ENCODE measurements at places on chromosomes 7 and 10.

- H3K4me1 ChIP-seq = peaks cover 47% of the 10 kb centered on the region
- no peak overlapping the region for H3K4me3 ChIP-seq
- peak overlapping the region; percentile 78 for H3K27ac ChIP-seq
- H3K36me3 ChIP-seq = peaks cover 45% of the 10 kb centered on the region
Measured at GRCh38 chr10:14507176-14507575, 176.5 kb upstream of the FRMD4A start.

DNA sequence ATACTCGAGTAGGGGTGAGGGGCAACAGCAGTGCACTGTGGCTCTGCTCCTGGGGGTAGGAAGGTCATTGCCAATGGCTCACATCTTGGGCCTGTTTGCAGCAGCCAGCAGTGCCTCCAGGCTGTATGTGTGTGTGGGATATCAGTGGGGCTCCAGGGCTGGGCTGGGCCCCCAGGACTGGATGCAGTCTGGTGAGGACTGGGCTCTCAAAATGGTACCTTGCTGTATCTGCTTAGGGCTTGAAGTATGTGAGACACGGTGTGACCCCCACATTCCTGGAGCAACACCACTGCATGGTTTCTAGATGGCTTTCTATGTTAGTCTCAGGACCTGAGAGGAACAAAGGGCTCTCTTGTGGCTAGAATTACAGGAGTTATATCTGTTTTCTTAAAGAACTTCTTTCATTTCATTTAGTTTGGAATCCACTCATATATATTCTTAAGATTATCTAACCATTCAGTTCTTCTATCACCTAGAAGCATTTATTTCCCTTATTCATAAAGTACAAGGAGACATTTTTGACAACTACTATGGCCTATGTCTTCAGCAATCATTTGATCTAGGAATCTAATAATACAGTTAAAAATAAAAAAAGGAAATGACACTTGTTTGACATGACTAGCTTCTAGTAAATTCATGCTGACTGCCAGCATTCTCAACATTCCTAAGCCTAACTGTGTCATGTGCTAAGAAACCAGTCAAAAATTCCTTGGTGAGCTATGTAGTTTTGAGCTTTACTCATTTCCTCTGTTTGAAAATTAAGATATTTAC, 443.2 kb upstream of the SEMA3A start:
- no peaks in the 10 kb centered on the region for H3K27me3 ChIP-seq
- no peak overlapping the region for H3K27ac ChIP-seq
- H3K36me3 ChIP-seq = no peaks in the 10 kb centered on the region
- DNase-seq = no peak
- no peak overlapping the region for H3K4me3 ChIP-seq
- H3K4me1 ChIP-seq = no peaks in the 10 kb centered on the region

GRCh38 chr10:101749047-101750016, 26.6 kb downstream of the FGF8 start:
- H3K27me3 ChIP-seq = peaks cover 15% of the 10 kb centered on the region
- H3K4me3 ChIP-seq = no peak overlapping the region
- no peak overlapping the region for H3K27ac ChIP-seq
- no peaks in the 10 kb centered on the region for H3K36me3 ChIP-seq
- no peaks in the 10 kb centered on the region for H3K4me1 ChIP-seq

DNA sequence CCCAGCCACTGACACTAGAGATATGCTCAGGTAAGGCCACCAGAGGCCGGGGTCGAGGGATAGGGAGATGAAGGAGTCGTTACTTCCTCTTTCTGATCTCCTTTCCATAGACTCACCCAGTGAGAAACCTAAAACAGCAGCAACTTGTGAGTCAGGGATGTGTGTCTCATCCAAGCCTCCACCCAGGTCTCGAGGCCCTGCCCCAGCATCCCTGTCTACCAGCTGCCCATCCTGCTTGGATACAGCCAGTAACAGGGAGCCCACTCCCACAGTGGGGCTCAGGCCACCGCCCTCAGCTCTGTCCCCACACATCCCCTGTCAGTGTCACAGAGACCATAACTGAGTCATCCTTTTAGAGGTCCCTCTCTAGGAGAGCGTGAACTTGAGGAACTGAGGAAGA, 49.6 kb upstream of the CHST15 start:
- H3K27me3 ChIP-seq = no peaks in the 10 kb centered on the region
- no peaks in the 10 kb centered on the region for H3K4me1 ChIP-seq
- H3K36me3 ChIP-seq = no peaks in the 10 kb centered on the region
- no peak for DNase-seq
- H3K27ac ChIP-seq = no peak overlapping the region

GRCh38 chr10:131675104-131675503, 225.7 kb upstream of the PPP2R2D start:
- DNase-seq = no peak
- no peak overlapping the region for H3K4me3 ChIP-seq
- no peak overlapping the region for H3K27ac ChIP-seq

- no peak for DNase-seq
- H3K27me3 ChIP-seq = peaks cover 57% of the 10 kb centered on the region
- no peaks in the 10 kb centered on the region for H3K36me3 ChIP-seq
- H3K4me1 ChIP-seq = peaks cover 35% of the 10 kb centered on the region
- H3K4me3 ChIP-seq = no peak overlapping the region
Measured at GRCh38 chr10:73906524-73907447, 4.1 kb upstream of the PLAU start.

DNA sequence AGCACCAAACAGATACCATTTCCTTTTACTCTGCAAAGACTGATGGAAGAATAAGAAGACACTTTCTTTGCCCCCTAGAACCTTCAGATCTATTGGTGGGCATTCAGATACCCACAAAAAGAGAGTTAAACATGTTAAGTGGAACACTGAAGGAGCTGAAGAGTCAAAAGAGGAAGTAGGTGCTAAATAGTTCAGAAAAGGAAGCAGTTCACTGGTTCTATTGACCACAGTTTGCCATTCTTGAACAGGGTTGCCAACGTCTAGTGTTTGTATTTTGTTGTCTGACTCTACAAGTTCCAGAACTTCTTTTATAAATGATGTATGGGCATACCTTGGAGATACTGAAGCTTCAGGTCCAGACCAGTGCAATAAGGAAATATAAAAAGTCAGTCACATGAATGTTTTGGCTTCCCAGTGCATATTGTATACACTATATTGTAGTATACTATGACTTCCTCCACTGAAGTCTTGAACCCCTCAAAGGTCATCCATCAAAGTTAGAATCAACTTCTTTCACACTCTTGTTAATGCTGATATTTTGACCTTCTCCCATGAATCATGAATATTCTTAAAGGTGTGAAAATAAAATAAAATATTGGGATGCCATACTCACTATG, 47.5 kb upstream of the AGR3 start:
- H3K36me3 ChIP-seq = peaks cover 3% of the 10 kb centered on the region
- no peak overlapping the region for H3K27ac ChIP-seq
- H3K27me3 ChIP-seq = peaks cover 8% of the 10 kb centered on the region
- H3K4me1 ChIP-seq = peaks cover 31% of the 10 kb centered on the region

GRCh38 chr7:137304624-137305235, 38.8 kb downstream of the PTN start:
- no peaks in the 10 kb centered on the region for H3K27me3 ChIP-seq
- H3K36me3 ChIP-seq = no peaks in the 10 kb centered on the region
- no peak overlapping the region for H3K27ac ChIP-seq
- no peaks in the 10 kb centered on the region for H3K4me1 ChIP-seq

DNA sequence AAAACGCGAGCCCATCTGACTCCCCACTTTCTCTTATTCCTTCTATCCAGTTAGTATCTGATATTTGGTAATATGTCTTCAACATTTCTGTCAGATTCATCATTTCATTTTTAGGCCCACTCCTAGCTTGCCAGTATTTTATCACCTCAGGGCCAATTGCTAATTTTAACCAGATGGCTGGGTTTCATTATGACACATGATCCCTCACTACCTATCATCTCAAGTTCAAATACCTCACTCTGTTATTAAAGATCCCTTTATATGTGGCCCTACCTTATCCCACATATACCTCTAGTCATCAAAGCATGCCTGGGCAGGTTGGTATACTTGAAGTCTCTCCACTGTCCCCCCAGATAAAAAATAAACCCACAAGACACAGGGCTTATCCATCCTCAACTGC, 104.9 kb downstream of the RNLS start:
- H3K27ac ChIP-seq = no peak overlapping the region
- H3K4me3 ChIP-seq = no peak overlapping the region
- no peaks in the 10 kb centered on the region for H3K27me3 ChIP-seq
- DNase-seq = no peak
- peaks cover 2% of the 10 kb centered on the region for H3K36me3 ChIP-seq
- H3K4me1 ChIP-seq = no peaks in the 10 kb centered on the region

- H3K4me3 ChIP-seq = no peak overlapping the region
- H3K27ac ChIP-seq = no peak overlapping the region
- H3K36me3 ChIP-seq = no peaks in the 10 kb centered on the region
- no peak for DNase-seq
- no peaks in the 10 kb centered on the region for H3K27me3 ChIP-seq
Measured at GRCh38 chr10:105586451-105587098, 945.5 kb downstream of the SORCS3 start.

GRCh38 chr7:2860627-2861133, 16.6 kb upstream of the GNA12 start:
- no peak overlapping the region for H3K27ac ChIP-seq
- no peaks in the 10 kb centered on the region for H3K36me3 ChIP-seq
- no peak overlapping the region for H3K4me3 ChIP-seq
- no peak for DNase-seq
- H3K27me3 ChIP-seq = no peaks in the 10 kb centered on the region
- H3K4me1 ChIP-seq = peaks cover 26% of the 10 kb centered on the region
